Forelimb muscle (tissue), 1 donor: ENCODE measurements at places on chromosomes 7 and 10.

- no peak for DNase-seq
Measured at GRCh38 chr7:142910481-142910880, 23.1 kb downstream of the TRPV5 start.

DNA sequence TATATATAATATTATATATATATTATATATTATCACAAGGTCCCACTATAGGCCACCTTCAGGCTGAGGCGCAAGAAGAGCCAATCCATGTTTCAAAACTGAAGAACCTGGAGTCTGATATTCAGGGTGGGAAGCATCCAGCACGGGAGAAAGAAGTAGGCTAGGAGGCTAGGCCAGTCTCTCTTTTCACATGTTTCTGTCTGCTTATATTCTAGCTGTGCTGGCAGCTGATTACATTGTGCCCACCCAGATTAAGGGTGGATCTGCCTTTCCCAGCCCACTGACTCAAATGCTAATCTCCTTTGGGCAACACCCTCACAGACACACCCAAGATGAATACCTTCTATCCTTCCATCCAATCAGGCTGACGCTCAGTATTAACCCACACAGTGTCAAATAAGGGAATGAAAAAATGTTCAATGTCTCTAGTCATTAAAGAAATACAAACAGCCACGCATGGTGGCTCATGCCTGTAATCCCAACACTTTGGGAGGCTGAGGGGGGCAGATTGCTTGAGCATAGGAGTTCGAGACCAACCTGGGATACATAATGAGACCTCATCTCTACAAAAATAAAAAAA, 135.4 kb upstream of the PCBD1 start:
- DNase-seq: no peak

- no peak for DNase-seq
Measured at GRCh38 chr7:130393101-130393561, 12.8 kb downstream of the CPA1 start.

GRCh38 chr10:35347121-35347562, 10.8 kb downstream of the CCNY start:
- DNase-seq: no peak

DNA sequence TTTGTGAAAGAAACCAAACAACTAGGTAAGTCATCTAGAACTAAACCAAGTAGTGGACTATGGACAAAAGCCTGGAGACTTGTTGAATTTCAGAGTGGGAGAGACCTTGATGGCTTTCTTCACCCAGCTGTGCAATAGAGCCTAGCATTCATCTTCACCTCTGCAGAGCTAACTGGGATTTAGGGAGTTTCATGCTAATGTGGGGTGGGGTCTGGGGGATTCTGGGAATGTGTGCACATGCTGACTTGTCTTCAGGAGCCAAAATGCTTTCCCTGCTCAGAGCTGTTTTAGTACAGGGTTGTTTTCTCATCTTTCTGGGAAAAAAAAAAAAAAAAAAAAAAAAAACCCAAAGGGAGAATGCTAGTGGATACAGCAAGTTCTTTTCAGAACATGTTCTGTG, 81.3 kb upstream of the ARHGAP21 start:
- DNase-seq: no peak

- DNase-seq: no peak
Measured at GRCh38 chr7:101129603-101130117, 2.8 kb downstream of the SERPINE1 start.

GRCh38 chr10:29537799-29538198, 97.0 kb downstream of the SVIL start:
- no peak for DNase-seq

DNA sequence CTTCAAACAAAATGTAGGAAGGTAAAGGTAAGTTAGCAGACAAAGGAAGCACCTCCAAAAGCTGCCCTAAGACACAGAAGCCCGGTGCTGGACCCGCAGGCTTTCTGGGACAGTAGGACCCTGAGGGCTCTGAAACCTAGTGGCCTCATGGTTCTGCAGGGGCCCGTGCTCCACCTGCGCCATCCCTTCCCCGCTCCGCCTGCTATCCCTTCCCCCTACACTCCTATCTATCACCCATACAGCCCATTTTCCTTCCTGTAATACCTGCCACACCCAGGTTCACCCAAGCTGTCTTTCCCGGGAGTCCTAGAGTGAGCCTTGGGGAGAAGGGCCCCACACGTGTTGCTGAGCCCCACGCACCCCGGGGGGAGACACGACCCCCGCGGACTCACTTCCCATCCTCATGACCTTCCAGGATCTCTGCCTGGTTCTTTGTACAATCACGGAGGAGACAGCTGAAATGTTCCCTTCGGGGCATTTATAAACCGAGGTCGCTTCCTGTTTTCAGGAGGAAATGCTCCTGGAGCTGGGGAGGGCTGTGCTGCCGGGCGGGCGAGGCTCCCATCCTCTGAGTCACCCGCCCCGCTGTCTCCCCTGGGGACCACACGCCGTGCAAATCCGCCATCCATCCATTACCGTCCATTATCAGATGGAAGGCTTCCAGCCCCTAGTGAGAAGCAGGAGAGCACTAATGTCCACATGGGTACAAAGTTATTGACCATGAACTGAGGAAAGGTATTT, 251.7 kb upstream of the PITRM1 start:
- no peak for DNase-seq

DNA sequence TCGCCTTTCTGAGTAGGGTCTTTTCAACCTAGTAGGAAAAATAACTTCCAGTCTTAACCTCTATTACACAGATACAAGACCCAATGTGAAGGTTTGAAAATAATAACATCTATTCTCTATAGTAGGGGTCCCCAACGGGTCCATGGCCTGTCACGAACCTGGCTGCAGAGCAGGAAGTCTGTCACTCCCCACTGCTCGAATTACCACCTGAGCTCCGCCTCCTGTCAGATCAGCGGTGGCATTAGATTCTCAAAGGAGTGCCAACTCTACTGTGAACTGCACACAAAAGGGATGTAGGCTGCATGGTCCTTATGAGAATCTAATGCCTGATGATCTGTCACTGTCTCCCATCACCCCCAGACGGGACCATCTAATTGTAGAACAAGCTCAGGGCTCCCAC, 7.4 kb downstream of the YWHAG start:
- DNase-seq: no peak

DNA sequence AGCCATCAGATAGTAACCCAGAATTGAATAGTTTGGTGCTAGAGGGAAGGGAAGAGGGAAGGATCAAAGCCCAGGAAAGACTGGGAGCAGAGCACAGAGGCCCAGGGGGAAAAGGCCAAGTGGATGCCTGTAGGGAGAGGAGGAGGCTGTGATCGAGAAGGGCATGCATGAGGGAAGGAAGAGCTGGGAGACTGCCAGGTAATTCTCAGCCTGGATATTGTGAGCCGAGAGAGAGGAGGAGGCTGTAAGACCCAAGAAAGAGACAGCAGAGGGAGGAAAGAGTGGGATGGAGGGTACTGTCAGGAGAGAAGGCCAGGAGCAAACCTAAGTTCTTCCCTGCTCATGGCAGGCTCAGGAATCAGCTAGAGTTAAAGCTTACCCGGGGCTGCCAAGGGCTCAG, 178.2 kb downstream of the CCDC3 start:
- DNase-seq: no peak

GRCh38 chr7:68984306-68984705, 614.0 kb upstream of the AUTS2 start:
- no peak for DNase-seq

DNA sequence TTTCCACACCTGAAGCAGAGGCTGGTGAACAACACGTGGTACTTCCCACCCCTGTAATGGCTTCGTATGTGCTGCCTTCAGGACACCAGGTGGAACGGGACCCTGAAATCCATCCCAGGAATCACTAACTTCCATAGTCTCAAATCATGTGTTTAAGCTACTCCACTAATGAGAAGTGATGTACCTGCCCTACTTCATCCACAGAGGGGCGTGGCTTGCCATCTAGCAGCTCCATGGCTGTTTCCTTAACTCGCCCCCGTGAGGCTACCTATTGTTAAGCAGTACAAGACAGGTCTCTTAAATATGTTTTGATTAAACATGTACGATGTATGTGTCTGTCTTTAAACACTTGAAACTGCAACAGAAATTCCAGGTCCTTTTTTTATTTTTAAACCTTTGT, 31.8 kb downstream of the ARL3 start:
- DNase-seq: no peak

GRCh38 chr7:1862560-1862959, 192.5 kb downstream of the ELFN1 start:
- no peak for DNase-seq

GRCh38 chr10:9301148-9301547, 1246.7 kb downstream of the GATA3 start:
- no peak for DNase-seq

DNA sequence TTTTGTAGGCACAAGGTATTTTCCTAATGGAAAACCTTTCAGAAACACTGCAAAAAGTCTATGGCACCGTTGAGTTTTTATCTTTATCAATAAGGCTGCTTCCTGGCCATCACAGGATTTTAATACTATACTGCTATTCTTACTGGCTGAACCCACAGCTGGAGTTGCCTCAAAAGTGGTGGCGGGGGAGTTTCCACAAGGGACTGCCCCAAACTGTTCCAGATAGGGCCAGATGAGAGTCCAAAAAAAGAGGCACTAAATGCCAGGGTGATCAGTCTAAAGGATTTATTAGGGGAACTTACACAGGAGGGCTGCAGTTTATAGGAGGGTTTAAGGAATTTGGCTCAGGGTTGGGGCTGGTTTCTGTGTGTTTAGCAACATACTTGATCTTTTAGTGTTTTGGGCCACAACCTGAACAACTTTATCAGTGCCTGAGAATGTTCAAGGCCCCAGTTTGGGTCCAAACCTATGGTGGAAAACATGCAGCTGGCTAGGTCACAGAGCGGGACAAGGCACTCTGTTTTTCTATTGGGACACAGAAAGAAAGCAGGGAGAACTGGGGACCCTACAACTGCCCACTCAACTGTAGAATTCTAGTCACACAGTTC, 41.4 kb downstream of the STAM start:
- DNase-seq: no peak

- no peak for DNase-seq
Measured at GRCh38 chr10:125002423-125003145, 60.7 kb downstream of the ZRANB1 start.

DNA sequence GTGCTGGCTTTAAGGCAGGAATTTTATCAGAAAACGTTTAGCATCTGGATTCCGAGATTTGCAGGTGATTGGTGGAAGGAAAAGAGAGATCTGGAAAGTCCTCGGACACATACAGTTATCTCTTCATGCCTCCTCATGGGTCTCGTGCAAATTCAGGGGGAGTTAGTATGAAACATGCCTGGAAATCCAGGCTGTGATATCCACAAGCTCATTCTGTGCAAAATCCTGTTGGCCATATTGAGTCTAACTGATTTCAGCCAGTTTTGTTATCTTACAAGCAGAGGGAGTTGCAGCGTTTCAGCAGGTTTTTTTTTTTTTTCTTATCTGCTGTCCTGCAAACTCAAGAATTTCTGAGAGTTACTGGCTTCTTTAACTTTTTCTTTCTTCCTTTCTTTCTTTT, 411.5 kb downstream of the GALNT17 start:
- no peak for DNase-seq

DNA sequence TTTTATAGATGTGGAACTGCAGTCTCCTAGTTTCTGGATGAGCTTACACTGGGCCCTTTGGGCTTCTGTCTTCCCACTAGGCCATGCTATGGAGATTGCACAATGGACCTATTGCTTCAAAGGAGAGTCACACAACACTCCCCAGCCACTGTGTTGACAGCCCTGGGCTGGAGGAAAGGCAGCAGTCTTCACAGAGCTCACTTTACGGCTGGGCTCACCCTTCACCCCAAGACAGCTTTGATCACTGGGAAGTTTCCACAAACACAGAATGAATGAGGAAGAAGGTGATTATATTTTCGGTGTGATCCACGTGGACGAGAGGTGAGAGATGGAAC, 92.7 kb upstream of the GDF10 start:
- DNase-seq: no peak

- DNase-seq: no peak
Measured at GRCh38 chr7:16136896-16137295, 284.4 kb downstream of the CRPPA start.

- no peak for DNase-seq
Measured at GRCh38 chr7:134126146-134126545, 994 bp upstream of the LRGUK start.

DNA sequence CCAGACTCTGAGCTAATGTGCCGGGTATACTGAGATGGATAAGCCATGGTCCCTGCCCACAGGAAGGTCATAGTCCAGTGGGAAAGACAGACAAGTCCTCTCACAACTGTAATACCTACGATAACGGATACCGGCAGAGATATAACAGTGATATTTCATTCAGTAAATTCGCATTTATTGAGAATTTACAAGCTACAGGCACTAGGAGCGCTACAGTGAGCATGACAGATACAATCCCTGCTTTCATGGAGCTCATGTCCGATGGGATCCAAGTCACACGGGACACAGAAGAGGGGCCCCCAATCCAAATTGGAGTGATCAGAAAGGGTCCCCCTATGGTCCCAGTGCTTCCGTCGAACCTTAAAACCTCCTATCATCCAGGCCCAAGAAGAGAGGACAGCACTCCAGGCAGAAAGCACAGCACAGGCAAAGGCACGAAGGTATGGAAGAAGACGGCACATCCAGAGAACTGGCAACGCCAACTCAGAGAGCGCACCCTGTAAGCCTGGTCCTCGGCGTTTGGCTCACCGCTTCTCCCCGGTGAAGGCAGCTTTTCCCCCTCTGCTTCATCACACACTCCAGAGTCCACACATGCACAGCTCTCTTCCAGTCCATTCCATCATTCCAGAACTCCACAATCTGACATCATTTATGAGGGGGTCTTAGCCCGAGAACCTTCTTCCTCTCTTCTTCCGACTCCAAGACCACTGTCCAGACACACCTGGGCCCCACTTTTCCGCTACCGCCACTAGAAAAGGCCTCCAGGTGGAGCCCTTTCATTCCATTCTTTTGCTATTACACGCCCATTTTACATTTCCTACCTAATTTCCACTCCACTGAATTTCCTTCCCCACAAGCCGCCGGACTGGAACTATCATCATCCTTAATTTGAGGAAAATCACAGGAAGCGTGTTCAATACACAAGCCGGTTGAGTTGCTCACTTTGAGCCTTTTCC, 47.8 kb upstream of the NKX2-3 start:
- no peak for DNase-seq

- no peak for DNase-seq
Measured at GRCh38 chr10:69457771-69458237, 6.5 kb downstream of the TSPAN15 start.

DNA sequence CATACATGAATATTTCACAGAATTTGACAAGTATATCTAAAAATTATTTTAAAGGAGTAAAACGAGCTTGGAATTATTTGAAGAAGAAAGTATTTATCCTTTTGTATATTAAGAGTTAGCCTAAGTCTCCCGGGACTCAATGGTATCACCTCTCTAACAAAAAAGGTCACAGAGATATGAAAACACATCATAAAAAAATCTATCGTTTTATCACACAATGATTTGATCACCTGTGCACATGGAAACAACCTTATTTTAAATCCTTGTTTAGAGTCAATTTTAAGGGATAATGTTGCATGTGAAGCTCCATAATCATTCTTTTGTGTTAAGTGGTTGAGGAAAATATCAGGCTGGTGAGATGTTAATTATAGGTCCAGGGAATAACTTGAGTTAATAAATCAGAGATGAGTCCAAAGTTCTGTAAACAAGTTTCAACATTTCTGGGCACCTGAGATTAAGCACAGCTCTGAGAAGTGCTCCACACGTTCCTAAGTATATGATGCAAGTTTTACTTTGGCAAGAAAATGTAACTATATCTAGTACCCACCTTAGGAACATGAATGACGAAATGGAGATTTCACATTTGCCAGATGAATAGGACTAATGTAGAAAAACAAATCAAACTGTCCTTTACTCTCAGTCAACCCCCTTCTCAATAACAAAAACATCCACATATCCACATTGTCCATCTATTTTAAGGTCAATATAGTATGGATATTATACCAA, 148.5 kb upstream of the AKR1E2 start:
- DNase-seq: no peak

- DNase-seq: no peak
Measured at GRCh38 chr7:4878336-4879335, 4.9 kb downstream of the RADIL start.
